ENCODE measurements at places on chromosomes 4 and X. TPM values are rescaled to one million over a fixed set of nuclear protein-coding genes. Genes with fewer than 3 reads are reported as not detected.

- H3K4me3 ChIP-seq, result peak within 1 kb of the TSS; percentile 57
- H3K27me3 ChIP-seq, result peaks cover 28% of the 10 kb centered on the region
- H3K27ac ChIP-seq, result peak within 1 kb of the TSS; percentile 87
Observed at GRCh38 chrX:154546354-154547244, at the start of gene G6PD. Gene G6PD, minus strand, starts transcription at chrX:154546846. Its CDS starts 691 bp downstream, at chrX:154546155.

GRCh38 chrX:112380541-112381278 is 298.1 kb upstream of the TRPC5 start:
- H3K36me3 ChIP-seq, result no peaks in the 10 kb centered on the region
- peaks cover 5% of the 10 kb centered on the region for H3K27me3 ChIP-seq
- no peak overlapping the region for H3K27ac ChIP-seq
- no peaks in the 10 kb centered on the region for H3K4me1 ChIP-seq

- DNase-seq, result no peak
- H3K4me1 ChIP-seq, result no peaks in the 10 kb centered on the region
- no peaks in the 10 kb centered on the region for H3K27me3 ChIP-seq
- no peak overlapping the region for H3K27ac ChIP-seq
- H3K36me3 ChIP-seq, result no peaks in the 10 kb centered on the region
Observed at GRCh38 chr4:47222276-47222675, 190.9 kb downstream of the GABRB1 start.

- no peaks in the 10 kb centered on the region for H3K27me3 ChIP-seq
- no peak overlapping the region for H3K4me3 ChIP-seq
- DNase-seq, result no peak
- no peaks in the 10 kb centered on the region for H3K36me3 ChIP-seq
Observed at GRCh38 chr4:124839786-124840390, 127.4 kb upstream of the ANKRD50 start.

- H3K4me1 ChIP-seq, result peaks cover 3% of the 10 kb centered on the region
- H3K4me3 ChIP-seq, result no peak overlapping the region
- H3K27me3 ChIP-seq, result no peaks in the 10 kb centered on the region
- no peak overlapping the region for H3K27ac ChIP-seq
- DNase-seq, result no peak
Observed at GRCh38 chr4:158673633-158674032, 1.5 kb downstream of the ETFDH start.

DNA sequence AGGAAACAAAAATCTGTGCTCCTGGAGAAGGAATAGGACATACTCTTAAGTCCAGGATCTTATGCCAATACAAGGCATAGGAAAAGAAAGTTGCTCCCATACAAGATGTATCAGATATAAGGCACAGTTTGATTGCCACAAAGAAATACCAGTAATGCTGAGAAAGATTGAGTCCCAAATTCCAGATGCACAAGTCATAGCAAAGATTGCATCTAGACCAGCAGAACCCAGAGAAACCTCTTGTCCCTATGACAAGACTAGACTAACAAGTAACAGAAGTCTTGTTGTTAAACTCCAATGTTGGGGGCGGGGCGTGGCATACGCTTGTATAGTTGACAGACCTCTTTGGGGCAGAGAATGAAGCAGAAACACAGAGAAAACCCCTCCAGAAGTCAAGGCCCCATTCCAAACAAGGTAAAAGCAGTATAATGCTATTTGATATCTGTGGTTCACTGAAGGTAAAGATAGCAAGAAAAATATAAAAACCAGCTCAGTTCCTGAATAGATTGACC is 671.5 kb upstream of the GRIA3 start:
- no peaks in the 10 kb centered on the region for H3K36me3 ChIP-seq
- H3K27me3 ChIP-seq, result no peaks in the 10 kb centered on the region
- H3K27ac ChIP-seq, result no peak overlapping the region
- no peak for DNase-seq

DNA sequence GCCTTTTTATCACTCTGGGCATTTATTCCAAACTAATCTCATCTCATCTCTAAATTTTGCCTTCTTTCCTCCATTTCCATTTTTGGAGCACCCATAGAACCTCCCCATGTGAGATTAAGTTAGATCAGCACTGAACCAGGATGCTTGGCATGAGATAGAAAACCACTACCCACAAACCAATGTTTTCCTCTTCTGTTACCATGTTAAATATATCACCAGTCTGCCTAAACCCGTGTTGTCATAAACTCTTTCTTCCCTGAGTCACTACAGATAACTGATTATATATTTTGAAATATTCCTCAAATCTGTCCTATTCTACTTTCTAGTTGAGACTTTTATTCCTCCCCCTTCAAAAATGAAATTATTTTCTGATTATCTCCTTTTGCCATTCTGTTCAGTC is 37.6 kb downstream of the GABRB1 start:
- no peak overlapping the region for H3K27ac ChIP-seq
- H3K4me1 ChIP-seq, result no peaks in the 10 kb centered on the region
- DNase-seq, result no peak
- no peaks in the 10 kb centered on the region for H3K36me3 ChIP-seq

- H3K27me3 ChIP-seq, result no peaks in the 10 kb centered on the region
- no peaks in the 10 kb centered on the region for H3K36me3 ChIP-seq
- H3K4me3 ChIP-seq, result peak overlapping the region; percentile 77
Observed at GRCh38 chr4:82560853-82561785, 669 bp downstream of the TMEM150C start.

- peaks cover 5% of the 10 kb centered on the region for H3K27me3 ChIP-seq
- H3K27ac ChIP-seq, result no peak overlapping the region
- no peak overlapping the region for H3K4me3 ChIP-seq
- H3K36me3 ChIP-seq, result no peaks in the 10 kb centered on the region
- no peaks in the 10 kb centered on the region for H3K4me1 ChIP-seq
Observed at GRCh38 chrX:82748906-82749505, 759.1 kb upstream of the POU3F4 start.

DNA sequence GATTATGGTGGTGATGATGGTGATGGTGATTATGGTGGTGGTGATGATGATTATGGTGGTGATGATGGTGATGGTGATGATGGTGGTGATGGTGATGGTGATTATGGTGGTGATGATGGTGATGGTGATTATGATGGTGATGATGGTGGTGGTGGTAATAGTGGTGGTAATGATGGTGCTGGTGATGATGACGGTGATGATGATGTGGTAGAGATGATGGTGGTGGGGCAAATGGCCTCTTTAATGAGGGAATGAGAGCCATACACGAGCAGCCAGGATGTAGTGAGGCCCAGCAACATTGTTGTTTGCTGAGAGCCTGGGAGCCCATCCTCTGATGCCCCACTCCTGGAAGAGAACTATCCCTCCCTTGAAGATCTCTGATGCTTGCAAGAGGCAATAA is 29.0 kb downstream of the HMX1 start:
- H3K36me3 ChIP-seq, result no peaks in the 10 kb centered on the region
- no peak for DNase-seq
- H3K4me1 ChIP-seq, result no peaks in the 10 kb centered on the region
- H3K27ac ChIP-seq, result no peak overlapping the region
- H3K4me3 ChIP-seq, result no peak overlapping the region

- no peaks in the 10 kb centered on the region for H3K27me3 ChIP-seq
- H3K4me1 ChIP-seq, result no peaks in the 10 kb centered on the region
- no peak for DNase-seq
- no peak overlapping the region for H3K27ac ChIP-seq
- H3K36me3 ChIP-seq, result no peaks in the 10 kb centered on the region
- H3K4me3 ChIP-seq, result no peak overlapping the region
Observed at GRCh38 chr4:5220028-5220427, 168.7 kb downstream of the STK32B start.

- no peak for DNase-seq
- no peaks in the 10 kb centered on the region for H3K4me1 ChIP-seq
- no peak overlapping the region for H3K27ac ChIP-seq
- H3K4me3 ChIP-seq, result no peak overlapping the region
Observed at GRCh38 chr4:47334652-47335051, 128.8 kb downstream of the COMMD8 start.

DNA sequence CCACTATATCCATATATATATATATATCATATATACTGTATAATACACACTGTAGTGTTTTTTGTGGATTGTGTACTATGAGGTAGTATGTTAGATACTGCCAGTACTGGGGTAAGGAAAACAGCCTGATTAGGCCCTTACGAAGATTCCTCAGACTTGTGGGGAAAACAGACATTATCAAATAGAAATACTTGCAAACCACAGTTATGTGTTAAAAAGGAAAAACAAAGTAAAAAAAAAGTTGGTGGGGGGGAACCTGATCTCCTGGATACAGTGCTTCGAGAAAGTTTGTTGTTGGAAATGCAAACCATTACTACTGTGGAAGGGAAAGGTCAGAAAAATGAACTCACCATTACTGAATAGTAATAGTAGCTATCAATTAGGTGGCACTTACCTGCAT is 53.0 kb downstream of the PKD2 start:
- H3K27ac ChIP-seq, result no peak overlapping the region
- H3K4me1 ChIP-seq, result no peaks in the 10 kb centered on the region
- no peaks in the 10 kb centered on the region for H3K27me3 ChIP-seq
- peaks cover 4% of the 10 kb centered on the region for H3K36me3 ChIP-seq
- no peak for DNase-seq

DNA sequence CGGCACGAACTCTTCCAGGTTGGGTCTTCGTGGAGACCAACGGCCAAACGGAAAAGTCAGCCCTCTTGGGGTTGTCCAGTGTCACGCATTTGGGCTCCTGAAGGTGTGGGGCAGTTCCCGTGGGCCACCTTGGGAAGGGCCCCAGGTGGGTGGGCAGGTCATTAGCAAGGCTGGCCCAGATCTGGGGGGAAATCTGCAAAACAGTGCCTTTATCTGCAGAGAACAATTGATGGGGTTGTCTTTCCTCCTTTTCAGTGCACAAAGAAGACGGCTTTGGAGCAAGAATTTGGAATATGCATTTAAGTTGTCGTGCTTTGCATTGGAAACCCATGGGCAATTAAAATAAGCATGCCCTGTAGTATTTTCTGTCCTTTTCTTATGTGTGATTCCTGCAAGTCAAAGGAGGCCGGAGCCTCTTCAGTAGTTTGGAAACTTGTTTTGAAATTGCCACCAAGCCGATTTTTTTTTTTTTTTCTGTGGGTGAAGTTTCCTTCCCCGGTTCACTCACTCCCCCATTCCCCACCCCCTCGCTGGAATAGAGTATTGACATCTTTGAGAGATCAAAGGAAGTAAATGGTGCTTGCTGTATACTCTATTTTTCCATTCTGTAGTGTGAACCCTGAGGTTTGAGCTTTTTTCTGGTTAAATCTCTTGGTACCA is 9.8 kb downstream of the ZIC3 start:
- H3K27me3 ChIP-seq, result peaks cover 4% of the 10 kb centered on the region
- no peak overlapping the region for H3K4me3 ChIP-seq
- no peaks in the 10 kb centered on the region for H3K4me1 ChIP-seq
- no peak overlapping the region for H3K27ac ChIP-seq

DNA sequence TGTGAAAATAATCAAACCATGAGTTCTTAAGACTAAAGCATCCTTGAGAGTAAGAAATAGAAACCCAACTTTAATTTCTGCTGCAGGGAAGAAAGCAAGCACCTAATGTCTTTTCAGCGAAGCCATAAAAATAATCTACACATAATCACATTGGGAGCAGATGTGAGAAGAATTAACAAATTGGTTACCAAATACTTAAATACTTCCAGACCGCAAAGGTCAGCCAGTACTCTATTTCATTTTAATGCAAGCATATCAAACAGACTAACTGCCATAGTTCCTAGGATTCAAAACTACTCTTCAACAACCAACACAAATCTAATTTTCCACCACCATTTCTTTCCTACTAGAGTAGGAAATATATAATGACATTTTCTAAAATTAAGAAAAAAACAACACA is 144.8 kb upstream of the SLIT2 start:
- H3K4me1 ChIP-seq, result no peaks in the 10 kb centered on the region
- H3K27me3 ChIP-seq, result no peaks in the 10 kb centered on the region
- DNase-seq, result no peak
- H3K4me3 ChIP-seq, result no peak overlapping the region

DNA sequence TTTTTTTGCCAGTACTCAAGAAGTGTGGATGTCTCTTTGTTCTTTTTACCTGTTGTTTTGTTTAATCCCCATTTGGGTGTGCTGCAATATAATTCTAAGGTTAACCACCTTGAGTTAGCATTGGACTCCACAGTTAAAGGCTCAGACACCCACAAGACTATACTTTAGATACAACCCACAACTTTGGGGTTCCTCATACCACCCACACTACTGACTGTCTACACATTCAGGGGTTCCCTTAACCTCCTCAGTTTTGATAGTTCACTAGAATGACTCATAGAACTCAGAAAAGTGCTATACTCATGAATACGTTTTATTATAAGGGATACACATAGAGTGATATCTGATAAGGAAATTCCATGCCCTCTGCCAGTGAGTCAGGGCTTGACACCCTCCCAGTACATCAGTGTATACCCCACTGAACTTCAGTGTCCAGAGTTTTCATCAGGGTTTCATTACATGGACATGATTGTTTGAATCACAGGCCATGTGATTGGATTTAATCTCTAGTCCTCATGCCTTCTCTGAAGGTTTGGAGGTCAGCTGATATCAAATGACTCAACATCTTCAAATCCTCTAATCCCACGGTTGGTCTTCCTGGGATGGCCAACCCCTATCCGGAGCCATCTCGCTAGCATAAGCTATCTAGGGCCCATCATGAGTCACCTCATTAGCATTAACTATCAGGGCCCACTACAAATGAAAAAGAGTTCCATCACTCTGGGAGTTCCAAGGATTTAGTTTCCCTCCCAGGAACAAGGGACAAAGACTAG is 357.7 kb upstream of the EMCN start:
- no peak overlapping the region for H3K4me3 ChIP-seq
- no peaks in the 10 kb centered on the region for H3K27me3 ChIP-seq
- H3K27ac ChIP-seq, result no peak overlapping the region
- H3K36me3 ChIP-seq, result no peaks in the 10 kb centered on the region

DNA sequence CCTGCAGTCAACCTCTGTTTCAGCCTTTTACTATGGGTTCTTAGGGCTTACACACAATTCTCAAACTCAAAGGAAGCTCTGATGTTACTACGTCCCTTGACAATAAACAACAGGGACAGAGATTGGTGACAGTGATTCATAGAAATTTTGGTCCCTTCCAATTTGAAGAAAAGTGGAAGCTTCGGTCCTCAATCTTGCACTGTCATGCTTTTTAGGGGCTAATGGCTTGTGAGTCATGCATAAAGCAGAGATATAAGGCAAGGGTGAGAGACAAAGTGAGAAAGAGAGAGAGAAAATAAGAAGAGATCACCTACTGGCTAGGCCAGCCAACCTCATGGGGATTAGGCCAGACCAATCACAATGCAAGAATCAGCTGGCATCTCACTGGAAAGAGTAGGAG is 63.2 kb upstream of the STARD8 start:
- peaks cover 47% of the 10 kb centered on the region for H3K27me3 ChIP-seq
- DNase-seq, result no peak
- H3K36me3 ChIP-seq, result no peaks in the 10 kb centered on the region
- H3K4me1 ChIP-seq, result no peaks in the 10 kb centered on the region

GRCh38 chr4:128908735-128909134 is 99.2 kb downstream of the JADE1 start:
- no peak overlapping the region for H3K4me3 ChIP-seq
- no peak overlapping the region for H3K27ac ChIP-seq
- H3K4me1 ChIP-seq, result no peaks in the 10 kb centered on the region
- no peak for DNase-seq
- H3K36me3 ChIP-seq, result no peaks in the 10 kb centered on the region

GRCh38 chr4:138460477-138461414 is 218.6 kb upstream of the SLC7A11 start:
- H3K27me3 ChIP-seq, result no peaks in the 10 kb centered on the region
- DNase-seq, result no peak
- H3K27ac ChIP-seq, result no peak overlapping the region
- no peaks in the 10 kb centered on the region for H3K4me1 ChIP-seq

- no peak overlapping the region for H3K4me3 ChIP-seq
- H3K36me3 ChIP-seq, result no peaks in the 10 kb centered on the region
- DNase-seq, result no peak
- no peaks in the 10 kb centered on the region for H3K27me3 ChIP-seq
Observed at GRCh38 chr4:163515198-163515597, 20.7 kb downstream of the TMA16 start.

MAGEA4 gene
- not detected for total RNA-seq

SLC7A11 gene
- 1.3 TPM for total RNA-seq

NRK gene
- total RNA-seq, result 0.16 TPM

RPS6KA3 gene
- total RNA-seq, result 35.7 TPM

FAM236D gene
- total RNA-seq, result not detected

Data from breast epithelium (tissue), 4 donors.